ENCODE measurements at places on chromosomes 11 and 22.

GRCh38 chr11:85809863-85810262 is 1.1 kb downstream of the SYTL2 start:
- DNase-seq: no peak

GRCh38 chr11:47399860-47400767 is 8.3 kb upstream of the SLC39A13 start:
- DNase-seq: no peak

GRCh38 chr11:116638463-116638862 is 134.3 kb downstream of the BUD13 start:
- DNase-seq: no peak

GRCh38 chr11:118007040-118007439 is 20.8 kb downstream of the IL10RA start:
- DNase-seq: no peak

GRCh38 chr22:25816522-25817059 is 74.6 kb downstream of the MYO18B start:
- DNase-seq: no peak
